ENCODE measurements at places on chromosomes 3 and 15.

DNA sequence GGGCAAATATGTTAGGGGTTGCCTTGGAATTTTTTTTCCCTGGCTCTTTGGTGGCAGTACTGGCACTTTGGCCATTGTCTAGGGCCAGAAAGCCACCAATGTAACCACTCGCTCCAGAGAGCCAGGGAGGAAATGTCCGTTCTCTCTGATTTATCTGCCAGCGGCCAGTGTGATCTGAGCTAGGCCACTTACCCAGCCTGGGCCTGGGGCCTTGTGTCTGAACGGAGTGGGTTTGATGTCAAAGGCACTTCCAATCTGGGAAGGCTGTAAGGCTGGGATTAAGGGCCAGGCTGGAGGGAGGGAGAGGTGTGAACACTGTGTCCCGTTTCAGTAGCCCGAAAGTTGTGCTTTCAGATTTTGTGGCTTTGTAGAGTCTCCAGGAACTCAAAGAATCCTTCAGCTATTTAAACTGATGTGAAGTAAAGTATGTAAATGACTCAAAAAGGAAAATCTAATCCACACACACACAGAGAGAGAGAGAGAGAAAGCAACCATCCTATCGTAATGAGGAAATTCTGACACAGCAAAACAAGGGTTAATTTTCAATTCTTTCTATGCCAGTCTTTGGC, 271.0 kb downstream of the PDZRN3 start:
- no peak for DNase-seq

GRCh38 chr15:65377105-65377975, 462 bp downstream of the IGDCC3 start:
- DNase-seq = no peak

DNA sequence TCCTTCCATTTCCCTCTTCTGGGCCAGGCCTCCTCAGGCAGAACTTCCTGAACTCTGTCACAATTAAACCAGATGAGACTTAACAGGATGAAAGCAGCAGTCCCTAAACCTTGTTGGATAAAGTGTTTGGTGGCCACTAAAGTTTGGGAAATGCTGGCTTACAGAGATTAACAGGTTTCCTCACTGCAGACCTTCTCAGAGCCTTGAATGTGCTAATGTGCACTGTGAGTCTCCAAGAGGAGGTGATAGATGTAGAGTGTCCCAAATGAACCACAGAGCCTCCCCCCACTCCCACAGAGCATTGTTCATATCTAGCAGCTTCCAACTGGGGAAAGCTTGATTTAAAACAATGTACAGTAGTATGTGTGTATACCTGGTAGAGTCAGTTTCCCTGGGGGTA, 42.9 kb downstream of the HAPLN3 start:
- DNase-seq = no peak

GRCh38 chr3:155641956-155642355, 102.9 kb downstream of the PLCH1 start:
- no peak for DNase-seq

- no peak for DNase-seq
Observed at GRCh38 chr15:52642386-52643361, 36.5 kb downstream of the ATOSA start.

DNA sequence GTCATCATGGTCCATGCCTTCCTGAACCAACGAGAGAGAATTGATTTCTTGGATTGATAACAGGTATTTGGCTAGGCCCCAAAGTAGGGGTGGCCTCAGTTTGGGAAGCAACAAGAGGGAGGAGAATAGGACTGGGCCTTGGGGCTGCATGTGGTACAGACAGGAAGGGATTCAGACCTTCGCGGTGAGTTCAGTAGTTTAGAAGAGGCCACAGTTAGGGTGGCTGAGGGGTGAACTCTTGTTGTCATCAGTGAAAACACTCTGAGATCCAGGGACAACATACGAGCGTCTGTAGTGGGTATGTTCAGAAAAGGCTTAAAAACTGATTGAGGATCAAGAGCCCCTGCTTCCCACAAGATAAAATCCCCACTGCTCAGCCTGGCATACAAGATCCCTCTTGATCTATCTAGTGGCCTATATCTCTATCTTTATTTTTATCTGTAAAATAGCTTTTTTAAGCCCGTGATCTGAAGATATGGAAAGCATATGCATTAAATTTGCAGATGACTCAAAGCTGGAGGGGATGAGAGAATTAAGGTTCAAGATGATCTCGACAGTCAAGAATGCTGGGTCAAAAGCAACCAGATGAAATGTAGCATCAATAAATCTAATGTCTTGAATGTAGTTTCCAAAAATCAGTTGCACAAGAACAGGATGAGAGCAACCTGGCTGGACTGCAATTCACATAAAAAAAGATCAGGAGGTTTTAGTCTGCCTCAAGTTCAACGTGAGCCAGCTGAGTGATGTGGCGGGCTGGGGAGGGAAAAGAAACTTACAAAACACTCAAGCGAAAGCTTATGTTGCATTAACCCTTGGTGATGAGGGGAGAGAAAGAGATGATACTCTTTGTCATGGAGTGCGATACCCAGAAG, 221.1 kb upstream of the TLE3 start:
- no peak for DNase-seq

- DNase-seq = no peak
Observed at GRCh38 chr3:22846566-22846965, 356.6 kb upstream of the UBE2E2 start.

DNA sequence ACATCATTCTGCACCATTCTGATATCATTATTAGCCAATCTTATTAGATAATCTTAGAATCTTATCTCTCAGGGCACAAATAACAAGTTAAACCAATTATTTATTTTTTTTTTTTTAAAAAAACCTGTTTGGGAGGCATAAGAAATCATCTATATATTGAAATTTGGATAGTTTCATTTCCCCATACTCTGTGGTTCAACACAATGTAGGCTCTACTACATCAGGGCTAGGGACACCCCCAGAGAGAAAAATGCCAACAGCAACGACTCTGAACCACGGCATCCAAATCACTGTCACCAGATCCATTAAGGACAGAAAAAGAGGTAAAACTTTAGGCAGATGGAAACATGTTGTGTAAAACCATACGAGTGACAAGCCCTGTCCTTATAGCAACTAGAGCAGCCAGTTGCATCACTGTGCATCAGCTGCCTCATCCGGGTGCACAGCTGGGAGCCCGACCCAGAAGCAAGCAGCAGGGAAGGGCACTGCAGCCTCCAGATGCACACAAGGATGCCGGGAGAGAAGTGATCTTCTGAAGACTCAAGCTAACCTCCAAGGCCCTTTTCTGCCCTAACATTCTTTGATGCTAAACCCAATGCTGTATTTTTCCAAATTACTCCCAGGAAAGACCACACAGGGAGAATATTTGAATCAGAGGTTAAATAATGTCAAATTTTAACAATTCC, 381.1 kb downstream of the CTNNB1 start:
- no peak for DNase-seq

DNA sequence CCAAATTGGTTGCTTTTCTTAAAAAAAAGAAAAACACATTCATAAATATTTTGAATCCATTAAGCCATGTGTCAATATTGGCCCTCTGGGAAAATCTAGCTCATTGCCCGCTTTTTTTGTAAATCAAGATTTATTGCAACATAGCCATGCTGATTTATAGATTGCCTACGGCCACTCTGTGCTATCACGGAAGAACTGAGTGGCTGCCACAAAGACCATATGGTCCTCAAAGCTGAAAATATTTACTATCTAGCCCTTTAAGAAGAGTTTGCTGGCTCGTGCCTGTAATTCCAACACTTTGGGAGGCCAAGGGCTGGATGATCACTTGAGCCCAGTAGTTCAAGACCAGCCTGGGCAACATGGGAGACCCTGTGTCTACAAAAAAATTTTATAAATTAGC, 45.9 kb downstream of the IL5RA start:
- no peak for DNase-seq
